ENCODE measurements at places on chromosomes 4 and X. TPM values are rescaled to one million over a fixed set of nuclear protein-coding genes. Genes with fewer than 3 reads are reported as not detected.

GRCh38 chrX:44904542-44905115 lies 31.6 kb downstream of the KDM6A start:
- DNase-seq, result no peak

PDGFRA gene
- not detected for total RNA-seq

- peak; percentile 86 for DNase-seq
Measured at GRCh38 chrX:23742697-23743622, at the start of gene ACOT9. ACOT9 (minus strand) TSS chrX:23743276; CDS start chrX:23743144, 132 bp downstream.

DNA sequence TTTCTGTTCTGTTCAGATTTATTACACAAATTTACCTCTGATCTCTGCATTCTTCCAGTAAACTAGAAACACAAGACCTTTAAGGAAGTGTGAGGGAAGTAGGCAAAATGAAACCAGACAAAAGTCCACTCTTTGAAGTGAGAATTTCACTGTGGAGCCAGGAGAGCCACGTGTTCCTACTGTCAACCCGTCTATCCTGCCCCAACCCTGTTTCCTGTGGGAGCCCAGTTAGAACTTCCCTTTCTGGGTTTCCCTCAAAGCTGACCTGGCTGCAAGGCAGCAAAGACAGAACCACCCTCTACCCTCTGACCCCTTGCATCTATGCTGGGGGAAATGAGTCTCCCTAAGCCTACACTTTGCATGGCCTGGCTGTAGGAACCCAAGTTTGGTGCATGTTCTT lies 40.0 kb downstream of the TMEM144 start:
- DNase-seq, result no peak

DNA sequence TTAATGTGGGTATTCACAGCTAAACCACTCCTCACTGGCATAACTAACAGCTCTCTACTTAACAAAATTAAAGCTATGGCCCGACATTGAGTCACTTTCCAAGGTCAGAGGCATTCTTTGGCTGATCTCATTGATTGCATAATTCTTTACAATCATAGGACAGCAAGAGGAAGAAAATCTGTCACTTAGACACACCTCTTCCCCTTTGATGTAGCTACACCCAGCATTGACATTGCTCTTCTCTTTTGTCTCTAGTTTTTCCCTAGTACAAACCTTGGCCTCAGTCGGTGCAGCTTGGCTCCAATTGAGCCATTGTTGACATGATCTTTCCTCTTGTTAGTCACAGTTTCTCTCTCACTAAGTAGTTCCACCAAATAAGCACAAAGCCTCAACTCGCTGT lies 313.3 kb upstream of the ACTRT1 start:
- DNase-seq, result no peak

FAM53A gene
- total RNA-seq, result 1.8 TPM

GRCh38 chr4:39452153-39452859 lies 6.4 kb downstream of the RPL9 start:
- no peak for DNase-seq

DNA sequence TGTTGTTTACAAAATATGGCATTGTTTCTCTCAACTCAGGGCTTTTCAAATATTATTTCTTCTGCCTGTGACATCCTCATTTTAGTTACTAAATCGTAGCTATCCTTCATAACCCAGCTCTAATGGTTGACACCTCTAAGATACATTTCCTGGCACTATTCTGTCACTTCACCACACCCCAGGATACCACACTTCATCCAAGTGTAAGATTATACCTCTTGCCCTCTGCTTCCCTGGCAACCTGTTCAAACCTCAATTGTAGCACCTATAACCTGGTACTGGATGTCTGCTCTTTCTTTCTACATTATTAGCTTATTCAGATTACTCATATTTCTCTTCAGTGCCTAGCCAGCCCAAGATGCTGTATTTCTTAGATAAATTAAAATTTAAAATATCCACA lies 175.7 kb upstream of the SPIN4 start:
- no peak for DNase-seq

DNA sequence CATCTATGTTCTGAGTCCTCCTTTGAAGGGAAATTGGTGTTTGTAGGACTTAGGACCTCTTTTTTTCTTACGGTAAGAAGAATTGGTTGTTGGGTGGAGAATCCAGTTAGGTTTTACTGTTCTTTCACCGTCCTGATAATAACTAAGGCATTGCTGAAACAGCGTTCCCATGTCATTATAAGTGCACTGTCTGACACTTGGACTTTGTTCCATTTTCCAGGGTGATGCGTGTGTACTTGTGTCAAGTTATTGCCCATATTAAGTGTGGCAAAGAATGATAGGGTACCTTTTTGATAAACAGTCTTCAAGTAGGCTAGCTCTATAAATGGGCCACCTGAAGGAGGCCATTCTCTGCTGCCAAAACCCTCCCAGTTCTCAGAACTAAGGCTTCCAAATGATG lies 119.7 kb downstream of the AASDH start:
- no peak for DNase-seq

HMX1 gene
- not detected for total RNA-seq

DNA sequence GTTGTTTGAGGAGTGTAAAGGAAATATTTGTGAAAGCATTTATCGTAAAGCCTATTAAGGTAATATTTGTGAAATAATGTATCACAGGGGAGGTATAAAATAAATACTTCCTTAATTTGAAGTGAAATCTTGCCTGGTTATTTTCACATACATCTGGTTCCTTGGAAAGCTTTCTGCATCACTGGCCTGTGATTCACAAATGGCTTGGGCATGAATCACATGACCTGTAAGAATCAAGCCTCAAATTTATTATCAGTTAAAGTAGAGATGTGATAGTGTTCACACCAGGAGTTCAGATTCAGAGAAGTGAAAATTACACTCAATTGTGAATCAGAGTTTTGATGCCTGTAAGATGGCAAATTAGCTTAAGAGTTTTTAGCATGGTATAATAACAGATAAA lies 1911.4 kb downstream of the STIM2 start:
- DNase-seq, result no peak

CT55 gene
- total RNA-seq, result not detected

- DNase-seq, result peak; percentile 7
Measured at GRCh38 chrX:102546828-102547493, 30.4 kb upstream of the TMSB15A start.

DNA sequence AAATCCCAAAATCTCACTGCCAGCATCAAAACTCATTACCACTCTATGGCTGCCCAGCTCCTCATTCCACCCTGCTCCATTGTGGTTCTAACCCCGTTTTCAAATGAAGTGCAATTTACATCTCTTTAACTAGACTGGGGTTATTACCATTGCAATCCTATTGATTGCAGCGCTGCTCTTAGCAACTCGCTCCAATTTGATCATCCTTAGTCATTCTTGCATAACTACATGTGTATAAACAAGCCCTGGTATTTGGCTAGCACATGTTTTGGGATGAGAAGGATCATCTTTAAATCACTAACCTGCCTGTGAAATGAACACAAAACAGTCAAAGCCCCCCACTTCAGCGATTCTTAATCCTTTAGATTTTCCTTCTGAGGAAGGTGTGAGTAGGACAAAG lies 340.1 kb upstream of the PPARGC1A start:
- DNase-seq, result no peak
